ENCODE measurements at places on chromosomes 12 and 14. TPM values are rescaled to one million over a fixed set of nuclear protein-coding genes. Genes with fewer than 3 reads are reported as not detected.

RTRAF gene
- total RNA-seq = 78.7 TPM

NPFF gene
- not detected for total RNA-seq

ANKS1B gene
- 390 TPM for total RNA-seq

DHRS2 gene
- not detected for total RNA-seq

ASIC1 gene
- 35.9 TPM for total RNA-seq

KLRK1 gene
- 0.96 TPM for total RNA-seq

MFAP5 gene
- total RNA-seq = not detected

TMEM119 gene
- 8.3 TPM for total RNA-seq

UNC79 gene
- total RNA-seq = 44.2 TPM

SLC10A1 gene
- not detected for total RNA-seq

ADAM21 gene
- 0.22 TPM for total RNA-seq

PDE3A gene
- 3.8 TPM for total RNA-seq

LMNTD1 gene
- 5.9 TPM for total RNA-seq

PPP4R4 gene
- total RNA-seq = 25.1 TPM

Measured in dorsolateral prefrontal cortex (tissue), 122 donors.